ENCODE measurements at places on chromosomes 11 and 22.

- DNase-seq: no peak
Observed at GRCh38 chr11:70716216-70716615, 317.9 kb downstream of the CTTN start.

GRCh38 chr11:126485021-126485792 lies 129.7 kb downstream of the ST3GAL4 start:
- no peak for DNase-seq

DNA sequence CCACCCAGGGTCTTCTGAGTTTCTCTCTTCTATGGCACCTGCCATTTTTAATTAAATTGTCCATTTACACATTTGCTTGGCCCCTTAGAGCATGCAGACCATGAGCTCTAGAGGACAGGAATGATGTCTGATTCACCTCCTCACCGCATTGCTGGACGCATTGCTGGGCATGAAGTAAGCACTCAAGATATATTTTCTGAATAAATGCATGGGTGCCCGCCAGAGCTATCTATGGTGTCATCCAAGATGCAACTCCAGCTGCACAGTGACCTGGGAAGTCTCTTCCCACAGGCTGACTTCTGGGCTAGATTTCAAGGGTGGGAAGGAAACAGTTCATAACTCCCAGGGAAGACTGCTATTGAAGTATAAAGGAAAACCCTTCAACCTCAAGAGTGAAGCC lies 66.6 kb upstream of the ASPHD2 start:
- no peak for DNase-seq

DNA sequence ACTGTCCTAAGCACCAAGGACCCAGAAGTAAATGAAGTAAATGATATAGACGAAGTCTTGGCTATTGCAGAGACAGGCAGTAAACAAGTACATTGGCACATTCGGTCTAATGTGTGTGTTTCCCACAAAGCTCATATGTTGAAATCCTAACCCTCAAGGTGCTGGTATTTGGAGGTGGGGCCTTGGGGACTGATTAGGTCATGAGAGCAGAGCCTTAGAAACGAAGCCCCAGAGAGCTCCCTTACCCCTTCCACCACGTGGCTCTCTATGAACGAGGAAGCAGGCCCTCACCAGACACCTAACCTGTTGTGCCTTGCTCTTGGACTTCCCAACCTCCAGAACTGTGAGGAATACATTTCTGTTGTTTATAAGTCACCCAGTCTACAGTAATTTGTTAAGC lies 14.9 kb downstream of the CLMP start:
- DNase-seq: no peak

DNA sequence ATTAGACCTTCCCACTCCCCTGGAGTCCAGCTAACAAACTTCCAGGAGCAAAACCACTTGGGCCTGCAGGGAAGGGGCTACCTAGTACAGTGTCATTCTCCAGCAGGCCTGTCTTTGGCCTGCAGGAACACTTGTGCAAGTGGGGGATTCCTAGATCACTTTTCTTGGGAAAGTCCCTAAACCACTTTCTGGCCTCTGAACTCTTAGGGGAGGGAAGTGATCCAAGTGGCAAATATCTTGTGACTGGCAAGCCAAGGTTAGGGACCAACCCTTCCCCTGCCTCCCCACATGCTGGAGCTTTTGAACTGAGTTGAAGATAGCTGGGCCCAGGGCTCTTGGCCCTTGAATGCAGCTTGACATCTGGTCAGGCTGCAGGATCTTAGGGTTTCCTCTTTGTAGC lies 17.2 kb downstream of the PPFIBP2 start:
- peak; percentile 90 for DNase-seq

DNA sequence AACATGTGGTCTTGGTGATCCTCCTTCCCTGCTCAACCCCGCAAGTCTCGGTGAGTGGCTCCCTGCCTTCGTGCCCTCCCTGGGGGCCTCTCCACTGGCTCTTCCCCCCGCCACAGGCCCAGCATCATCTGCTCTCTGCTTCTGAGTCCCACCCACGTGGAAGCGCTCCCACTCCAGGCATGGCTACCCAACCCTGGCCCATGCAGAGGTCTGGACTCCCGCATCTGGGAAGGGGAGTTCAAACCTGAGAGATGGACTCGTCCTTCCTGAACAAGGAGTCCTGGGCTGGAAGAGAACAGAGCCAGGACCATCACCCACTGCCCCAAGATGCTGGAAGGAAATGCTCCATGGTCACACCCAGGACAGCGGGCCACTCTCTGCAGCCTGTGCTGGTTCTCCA lies 90.8 kb downstream of the DHCR7 start:
- no peak for DNase-seq

- no peak for DNase-seq
Observed at GRCh38 chr22:27531782-27532530, 269.6 kb downstream of the MN1 start.

- DNase-seq: no peak
Observed at GRCh38 chr11:12180257-12181205, 70.1 kb downstream of the MICAL2 start.

GRCh38 chr11:117428856-117429229 lies 101.2 kb downstream of the CEP164 start:
- DNase-seq: no peak

DNA sequence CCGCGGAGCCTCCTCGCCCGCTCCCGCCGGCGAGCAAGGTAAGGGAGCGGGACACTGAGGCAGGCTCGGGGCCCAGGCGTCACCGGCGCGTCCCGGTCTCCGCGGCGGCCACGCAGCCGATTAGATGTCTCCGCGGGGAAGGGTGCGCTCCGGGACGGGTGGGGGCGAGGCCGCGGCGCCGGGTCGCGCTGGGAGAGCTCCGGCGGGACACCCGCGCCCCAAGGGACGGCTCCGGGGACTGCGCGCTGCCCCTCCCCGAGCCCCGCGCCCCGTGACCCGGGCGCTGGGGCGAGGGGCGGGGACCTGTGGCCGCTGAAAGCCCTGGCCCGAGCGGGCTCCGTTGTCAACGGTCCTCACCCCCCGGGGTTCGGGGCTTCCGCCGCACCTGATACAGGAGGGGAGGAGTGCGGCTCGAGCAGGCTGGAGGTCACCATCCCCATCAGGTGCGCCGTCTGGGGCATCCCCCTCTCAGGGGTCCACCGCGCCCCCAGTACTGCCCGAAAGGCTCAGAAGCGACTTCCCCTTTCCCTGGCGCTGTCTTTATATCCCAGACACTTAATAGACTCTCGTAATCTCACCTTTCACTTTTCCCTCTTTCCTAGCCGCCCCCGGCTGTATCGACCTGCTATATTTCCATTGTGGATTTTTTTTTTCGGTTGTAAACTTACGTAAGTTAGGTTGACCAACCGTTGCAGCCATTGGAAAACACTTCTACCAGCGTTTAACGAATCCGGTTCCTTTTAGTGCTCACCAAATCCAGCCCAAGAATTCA lies 573 bp downstream of the PPFIA1 start:
- DNase-seq: peak; percentile 66

DNA sequence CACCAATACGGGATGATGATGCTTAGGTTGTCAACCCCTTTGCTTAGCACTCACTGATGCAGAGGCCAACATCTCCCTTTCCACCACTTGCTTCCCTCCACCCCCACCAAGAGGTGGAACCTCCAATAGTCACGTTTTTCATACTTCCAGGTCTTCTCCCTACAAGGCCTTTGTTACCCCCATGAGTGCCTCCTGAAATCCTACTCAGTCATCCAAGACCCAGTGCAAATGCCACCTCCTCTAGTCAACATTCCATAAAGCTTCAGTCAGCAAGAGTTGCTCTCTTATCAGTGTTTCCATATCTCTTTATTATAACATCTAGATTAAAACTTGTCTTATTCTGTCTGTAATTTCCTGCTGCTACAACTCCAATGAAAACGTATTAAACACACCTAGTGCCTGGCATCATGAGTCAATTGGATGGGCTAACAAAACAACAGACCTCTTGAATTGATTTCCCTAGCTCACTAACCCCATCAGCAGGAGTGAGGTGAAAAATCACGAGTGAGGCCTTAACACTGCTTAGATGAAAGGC lies 370.7 kb upstream of the CCDC90B start:
- DNase-seq: no peak

GRCh38 chr11:26608507-26609146 lies 36.6 kb upstream of the MUC15 start:
- no peak for DNase-seq

- DNase-seq: peak; percentile 93
Observed at GRCh38 chr11:503179-503981, 3.7 kb downstream of the RNH1 start.

DNA sequence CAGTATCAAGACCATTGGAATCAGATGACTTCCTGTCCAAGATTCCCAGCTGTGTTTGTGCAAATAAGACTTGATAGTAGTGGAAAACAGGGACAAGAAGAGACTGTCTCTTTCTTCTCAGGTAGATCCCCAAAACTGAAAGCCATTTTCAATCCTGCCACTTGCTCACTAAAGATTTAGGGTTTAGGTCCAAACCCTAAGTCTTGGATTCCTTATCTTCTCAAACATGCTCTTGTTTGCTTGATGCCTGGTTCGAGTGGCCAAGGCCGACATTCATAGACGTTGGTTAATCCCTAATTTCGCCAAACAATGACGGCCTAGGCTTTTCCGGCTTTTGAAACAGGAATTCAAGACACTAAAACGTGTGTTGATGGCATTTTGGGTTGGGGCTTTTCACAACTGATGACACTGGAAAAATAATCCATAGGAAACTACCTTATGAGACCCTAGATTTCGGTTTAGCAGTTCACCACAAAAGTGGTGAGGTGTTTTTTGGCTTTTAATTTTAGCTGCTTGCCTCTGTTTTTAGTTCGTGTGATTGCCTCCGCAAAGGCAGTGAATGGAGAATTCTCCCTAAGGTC lies 1.0 kb upstream of the GTPBP1 start:
- DNase-seq: peak; percentile 57

DNA sequence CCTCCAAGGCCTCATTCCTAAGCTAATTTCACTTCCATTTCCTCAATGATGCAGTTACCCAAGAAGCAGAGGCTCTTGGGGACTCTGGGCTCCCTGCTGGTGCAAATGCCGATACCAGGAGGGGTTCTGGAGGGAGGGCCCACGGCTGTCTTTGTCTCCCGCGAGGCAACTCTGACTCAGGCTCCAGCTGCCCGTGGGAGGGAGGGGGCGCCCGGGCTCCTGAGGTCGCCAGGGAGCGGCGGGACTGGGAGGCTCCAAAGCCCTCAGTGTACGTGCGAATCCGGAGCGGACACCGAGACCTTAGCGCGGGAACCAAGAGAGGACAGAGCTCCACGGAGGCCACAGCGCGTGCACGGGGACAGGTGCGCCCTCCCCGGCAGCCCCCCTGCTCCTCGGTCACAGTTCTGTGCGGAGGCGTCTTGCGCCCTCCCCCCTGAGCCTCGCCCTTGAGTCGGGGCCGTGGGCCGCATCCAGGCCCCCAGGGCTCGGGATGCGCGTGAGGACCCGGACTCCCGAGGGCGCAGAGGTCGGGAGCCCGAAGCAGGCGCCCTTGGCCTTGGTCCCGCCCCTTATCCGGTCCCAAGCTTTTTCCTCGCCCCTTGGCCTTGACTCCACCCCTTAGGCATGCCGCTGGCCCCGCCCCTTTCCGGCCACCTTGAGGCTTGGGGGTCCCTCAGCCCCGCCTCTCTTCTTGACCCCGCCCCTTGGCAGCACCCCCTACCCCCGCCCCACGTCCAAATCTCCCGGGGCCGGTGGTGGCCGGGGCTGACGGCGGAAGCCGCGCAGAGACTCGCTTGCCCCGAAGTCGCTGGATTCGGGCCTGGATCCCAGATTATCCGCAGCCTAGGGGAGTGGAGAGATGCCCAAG lies 4.7 kb upstream of the SHISA8 start:
- DNase-seq: peak; percentile 91

DNA sequence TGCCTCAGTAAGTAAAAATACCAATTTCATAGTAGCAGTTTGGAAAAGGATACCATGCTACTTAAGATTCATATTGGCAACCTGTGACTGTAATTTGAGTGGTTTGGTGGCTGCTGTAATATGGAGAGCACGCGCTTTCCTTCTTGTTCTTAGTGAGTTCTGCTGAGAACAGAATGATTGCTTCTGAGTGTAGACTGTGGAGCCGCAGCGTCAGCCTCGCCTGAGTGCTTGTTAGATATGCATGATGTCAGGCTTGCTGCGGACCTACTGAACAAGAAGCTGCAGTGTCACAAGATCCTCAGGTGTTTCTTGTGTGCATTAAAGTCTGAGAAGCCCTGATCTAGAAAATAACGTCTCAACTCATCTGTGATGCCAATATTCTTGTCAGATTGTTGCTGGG lies 143.2 kb downstream of the ARHGAP42 start:
- DNase-seq: no peak

DNA sequence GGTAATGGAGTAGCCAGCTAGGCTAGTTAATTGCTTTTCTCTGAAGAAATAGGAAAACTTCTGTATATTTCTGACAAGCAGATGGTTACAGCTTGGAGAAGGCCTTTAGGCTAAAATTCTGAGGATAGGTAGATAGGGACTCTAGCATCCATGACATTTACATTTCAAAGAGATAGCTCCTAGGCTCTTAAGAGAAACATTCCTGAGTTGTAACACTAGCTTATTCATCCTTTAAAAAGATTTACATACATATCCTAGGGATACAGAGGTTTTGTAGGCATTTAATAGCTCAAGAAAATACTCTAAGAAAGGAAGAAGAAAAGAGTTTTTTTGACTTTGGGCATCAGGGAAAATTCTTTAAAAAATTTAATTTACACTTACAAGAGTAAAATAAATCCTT lies 130.9 kb upstream of the CCDC179 start:
- DNase-seq: no peak

DNA sequence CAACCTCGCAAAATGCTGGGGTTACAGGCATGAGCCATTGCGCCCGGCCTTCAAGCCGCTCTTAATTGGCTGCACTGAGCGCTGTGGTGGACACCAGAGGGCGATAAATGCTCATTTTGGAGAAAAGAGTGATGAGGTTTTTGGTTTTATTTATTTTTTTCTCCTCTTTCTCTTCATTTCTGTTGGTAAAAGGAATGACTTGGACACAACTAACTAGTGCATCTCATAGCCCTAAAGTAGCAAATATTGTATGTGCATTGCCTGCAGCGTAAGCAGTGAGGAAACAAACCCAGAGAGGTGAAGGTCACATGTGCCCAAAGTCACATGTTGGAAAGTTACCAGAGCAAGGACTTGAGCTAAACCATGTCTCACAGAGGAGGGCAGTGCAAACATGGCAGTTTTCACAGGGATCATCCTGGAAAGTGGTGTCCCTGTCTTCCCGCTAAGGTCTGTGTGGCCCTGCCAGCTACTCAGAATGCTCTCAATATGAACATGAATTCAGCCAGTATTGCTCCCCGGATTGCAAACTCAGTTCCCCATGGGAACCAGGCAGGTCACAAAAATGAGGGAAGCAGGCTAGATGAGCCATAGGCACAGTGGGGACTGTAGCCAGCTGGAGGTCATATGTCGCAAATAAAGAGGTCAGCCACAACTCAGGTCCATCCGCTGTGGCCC lies 8.6 kb upstream of the CD82 start:
- DNase-seq: peak; percentile 76

- peak; percentile 47 for DNase-seq
Observed at GRCh38 chr11:118046051-118046963, 30.6 kb upstream of the TMPRSS4 start.
